NCI-H524 (cell line): ENCODE measurements at places on chromosomes 12 and 14.
A peak's percentile ranks its signal among the peaks of the same experiment; 100 is the strongest.

DNA sequence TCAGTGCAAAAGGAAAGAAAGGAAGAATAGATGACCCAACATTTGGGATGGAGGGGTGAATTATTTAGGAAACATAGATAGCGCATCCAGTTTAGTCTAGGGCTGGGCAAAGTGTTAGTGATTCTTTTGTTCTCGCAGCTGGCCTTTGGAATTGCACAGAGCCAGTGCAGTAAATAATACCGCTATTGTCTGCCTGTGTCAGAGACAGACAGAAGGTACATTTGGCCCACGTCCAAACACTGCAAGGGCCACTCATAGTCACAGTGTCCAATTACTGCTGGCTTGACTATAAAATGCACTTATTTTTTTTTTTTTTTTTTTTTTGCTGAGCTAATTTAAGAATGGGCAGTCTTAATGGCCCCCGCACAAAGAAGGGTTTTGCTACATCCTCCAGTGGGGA lies 638.6 kb downstream of the BCL11B start:
- DNase-seq: peak; percentile 98

DNA sequence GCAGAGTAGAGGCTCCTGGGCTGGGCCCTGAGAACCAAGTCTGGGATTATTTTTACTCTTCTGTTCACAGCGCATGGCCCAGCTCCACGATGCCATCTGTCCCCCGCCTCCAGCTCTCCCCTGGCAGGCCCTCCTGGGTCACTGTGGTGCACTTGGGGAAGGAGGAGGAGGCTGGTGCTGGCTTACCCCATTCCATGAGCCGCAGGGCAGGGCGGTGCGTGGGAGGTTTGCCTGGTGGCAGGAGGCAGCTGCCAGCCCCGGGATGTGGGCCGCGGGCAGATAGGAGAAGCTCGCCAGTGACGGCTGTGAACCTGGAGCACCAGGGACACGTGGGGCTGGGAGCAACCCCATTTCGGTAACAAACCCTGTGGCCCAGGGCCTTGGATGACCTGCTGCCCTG lies 23.2 kb downstream of the TEAD4 start:
- peak; percentile 11 for DNase-seq

DNA sequence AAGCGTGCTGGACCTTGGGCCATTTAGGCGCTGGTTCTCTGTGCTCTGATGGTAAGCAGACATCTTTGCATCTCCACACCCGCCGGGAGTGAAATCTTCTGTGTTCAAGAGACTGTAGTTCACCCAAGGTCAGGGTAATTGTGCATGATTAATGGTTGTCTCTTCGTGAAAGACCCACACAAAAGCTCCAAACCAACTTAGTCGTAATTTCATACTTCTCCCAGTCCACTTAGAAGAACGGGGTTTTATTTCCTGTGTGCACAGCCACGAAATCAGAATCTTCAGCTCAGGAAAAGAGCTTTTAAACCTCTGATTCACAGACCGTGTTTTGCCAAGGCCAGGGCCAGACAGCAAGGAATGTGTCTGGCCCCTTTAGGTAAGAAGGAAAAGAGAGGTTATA lies 640.9 kb downstream of the MED13L start:
- DNase-seq: no peak

GRCh38 chr12:7712841-7713442 lies 1.7 kb downstream of the DPPA3 start:
- no peak for DNase-seq

- DNase-seq: no peak
Measured at GRCh38 chr14:73524493-73524892, 12.4 kb upstream of the ACOT1 start.

- no peak for DNase-seq
Measured at GRCh38 chr12:66241061-66242043, 52.3 kb downstream of the IRAK3 start.

- DNase-seq: peak; percentile 48
Measured at GRCh38 chr14:39491134-39491571, 58.9 kb upstream of the FBXO33 start.

DNA sequence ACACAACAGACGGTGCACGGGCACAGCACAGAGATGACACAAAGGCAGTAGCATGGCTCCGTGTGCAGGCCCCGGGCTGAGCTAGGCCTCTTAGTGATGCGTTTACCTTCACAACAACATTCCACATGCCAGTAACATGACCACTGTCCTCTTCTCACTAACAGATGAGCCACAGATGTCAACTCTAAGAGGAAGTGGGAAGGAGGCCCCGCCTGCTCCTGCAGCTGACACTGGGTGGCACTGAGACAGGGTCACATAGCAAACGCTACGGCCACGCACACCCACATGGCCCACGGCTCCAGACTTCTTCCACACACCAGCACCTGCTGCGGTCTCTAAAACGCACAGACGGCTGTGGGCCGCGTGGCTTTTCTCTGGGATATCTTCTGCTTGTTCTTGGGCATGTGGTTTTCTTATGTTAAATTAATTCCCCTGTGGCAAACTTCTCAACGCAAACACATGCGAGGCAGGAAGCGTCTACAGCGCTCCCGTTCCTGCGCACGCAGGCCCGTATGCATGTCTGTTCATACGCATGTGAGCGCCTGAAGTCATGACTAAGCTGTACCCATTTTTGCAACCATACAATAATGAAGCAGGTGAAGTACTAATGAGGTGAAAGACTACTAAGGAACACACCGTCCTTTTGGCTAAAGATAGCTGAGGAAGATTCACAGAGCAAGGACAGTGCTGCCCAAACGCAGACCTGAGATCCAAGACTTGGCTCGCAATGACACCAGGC lies 26.8 kb downstream of the AMN start:
- DNase-seq: no peak

GRCh38 chr12:107429006-107429705 lies 256.4 kb upstream of the PWP1 start:
- DNase-seq: no peak

DNA sequence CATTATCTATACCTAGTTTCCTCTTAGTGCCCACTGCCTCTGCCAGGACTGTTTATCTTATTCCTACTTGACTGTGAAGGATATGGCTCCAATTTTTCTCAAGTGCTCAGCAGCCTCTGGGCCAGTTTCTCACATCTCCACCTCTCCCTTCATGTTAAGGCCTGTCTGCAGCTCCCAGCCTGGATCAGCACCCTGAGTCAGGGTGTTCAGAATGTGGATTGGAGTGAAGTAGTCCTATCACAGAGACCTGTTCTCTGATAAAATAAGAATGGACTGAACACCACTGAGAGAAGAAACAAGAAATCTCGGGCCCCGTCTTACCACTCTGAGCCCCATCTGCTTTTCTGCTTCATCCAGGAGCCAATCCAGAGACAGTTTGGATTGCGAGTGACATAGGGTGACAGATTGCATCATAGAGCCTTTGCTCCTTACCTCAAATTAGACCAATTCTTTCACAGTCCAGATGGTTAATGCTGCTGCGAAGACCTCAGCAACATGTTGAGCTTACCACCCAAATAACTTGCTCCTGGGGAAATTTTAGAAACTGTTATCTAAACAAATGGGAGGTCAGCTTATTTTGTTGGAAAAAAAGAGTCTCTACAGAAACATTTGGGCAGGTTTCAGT lies 473.1 kb downstream of the PDZRN4 start:
- peak; percentile 79 for DNase-seq

DNA sequence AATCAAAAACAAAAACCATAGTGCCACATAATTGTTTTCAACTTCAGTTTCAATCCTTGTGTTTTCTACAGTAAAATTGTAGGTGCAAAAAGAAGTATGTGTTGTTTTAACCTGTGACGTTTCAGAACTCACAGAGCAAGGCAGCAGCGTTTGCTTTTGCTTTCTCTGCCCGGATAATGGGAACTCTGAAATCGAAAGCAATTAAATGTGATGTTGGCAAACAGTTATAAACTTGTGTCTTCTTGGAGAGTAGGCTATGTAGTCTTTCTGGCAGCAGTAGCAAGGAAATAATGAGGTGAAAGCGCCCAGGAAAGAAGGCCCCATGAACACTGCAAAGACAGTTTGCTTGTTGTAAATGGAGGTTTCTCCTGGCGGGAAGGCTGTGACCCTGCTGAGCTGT lies 39.1 kb downstream of the FNTB start:
- DNase-seq: no peak

GRCh38 chr12:46124848-46125619 lies 134.7 kb upstream of the SCAF11 start:
- peak; percentile 49 for DNase-seq

- DNase-seq: peak; percentile 65
Measured at GRCh38 chr14:77208291-77208978, 26.8 kb downstream of the TMEM63C start.

DNA sequence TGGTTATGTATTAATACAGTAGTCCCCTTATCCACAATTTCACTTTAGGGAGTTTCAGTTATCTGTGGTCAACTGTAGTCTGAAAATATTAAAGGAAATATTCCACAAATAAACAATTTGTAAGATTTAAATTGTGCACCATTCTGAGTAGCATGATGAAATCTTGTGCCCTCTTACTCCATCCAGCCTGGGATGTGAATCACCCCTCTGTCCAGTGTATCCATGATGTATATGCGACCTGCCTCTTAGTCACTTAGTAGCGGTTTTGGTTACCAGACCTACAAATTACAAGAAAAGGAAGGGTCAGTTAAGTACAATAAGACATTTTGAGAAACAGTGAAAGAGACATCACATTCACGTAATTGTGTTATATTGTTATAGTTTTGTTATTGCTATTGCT lies 39.9 kb upstream of the MDGA2 start:
- DNase-seq: no peak

DNA sequence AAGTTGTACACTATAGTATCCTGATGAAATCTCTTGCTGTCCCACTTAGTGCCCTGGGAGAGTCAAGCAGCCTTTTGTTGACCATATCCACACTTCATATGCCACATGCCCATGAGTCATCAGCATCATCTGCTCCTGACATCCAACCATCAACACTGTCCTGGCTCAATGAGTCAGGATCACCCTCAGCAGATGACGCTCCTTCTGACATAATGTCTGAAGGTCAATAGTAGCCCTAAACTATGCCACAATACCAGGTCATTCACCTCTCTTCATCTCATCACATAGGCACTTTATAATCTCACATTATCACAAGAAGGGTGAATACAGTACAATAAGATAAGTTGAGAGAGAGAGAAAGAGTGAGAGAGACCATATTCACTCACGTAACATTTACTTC lies 369.0 kb upstream of the FAR2 start:
- DNase-seq: no peak

DNA sequence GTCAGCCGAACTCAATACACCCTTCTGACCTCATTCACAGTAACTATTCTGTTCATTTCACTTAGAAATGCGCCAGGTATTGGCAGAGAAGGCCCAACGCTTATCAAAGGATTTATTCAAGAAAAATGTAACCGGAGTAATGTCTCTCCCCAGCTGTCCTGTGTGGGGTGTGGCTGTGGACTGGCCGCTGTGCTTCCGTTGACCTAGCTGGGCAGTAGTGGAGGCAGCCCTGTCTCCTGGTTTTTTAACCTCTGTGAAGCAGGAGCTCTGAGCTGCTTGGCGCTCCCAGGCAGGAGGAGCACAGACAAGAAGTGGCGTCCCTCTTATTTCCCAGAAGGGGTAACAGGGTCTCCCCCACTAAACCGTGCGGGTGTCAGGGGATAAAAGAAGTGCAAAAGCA lies 85.2 kb downstream of the ESR2 start:
- DNase-seq: no peak

- no peak for DNase-seq
Measured at GRCh38 chr12:64090047-64090446, 132.0 kb downstream of the KICS2 start.

GRCh38 chr14:70919774-70920173 lies 12.5 kb downstream of the PCNX1 start:
- no peak for DNase-seq

DNA sequence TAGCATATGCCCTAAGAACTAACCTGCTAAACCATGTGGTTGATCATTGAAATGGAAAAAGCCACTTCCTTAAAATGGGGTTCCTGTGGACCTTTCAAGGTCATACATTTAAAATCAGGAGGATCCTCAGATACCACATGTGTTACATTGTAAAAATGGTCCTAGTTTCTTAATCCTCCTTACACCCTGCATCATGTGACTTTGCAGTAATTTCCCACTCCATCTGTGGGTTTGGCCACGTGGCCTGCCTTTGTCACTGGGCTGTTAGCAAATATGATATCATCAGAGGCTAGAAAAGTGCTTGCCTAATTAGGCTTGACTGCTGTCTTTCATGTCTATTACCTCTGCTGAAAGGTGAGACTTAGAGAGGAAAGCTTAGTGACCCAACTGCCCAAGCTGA lies 70.7 kb downstream of the CMKLR1 start:
- peak; percentile 52 for DNase-seq

DNA sequence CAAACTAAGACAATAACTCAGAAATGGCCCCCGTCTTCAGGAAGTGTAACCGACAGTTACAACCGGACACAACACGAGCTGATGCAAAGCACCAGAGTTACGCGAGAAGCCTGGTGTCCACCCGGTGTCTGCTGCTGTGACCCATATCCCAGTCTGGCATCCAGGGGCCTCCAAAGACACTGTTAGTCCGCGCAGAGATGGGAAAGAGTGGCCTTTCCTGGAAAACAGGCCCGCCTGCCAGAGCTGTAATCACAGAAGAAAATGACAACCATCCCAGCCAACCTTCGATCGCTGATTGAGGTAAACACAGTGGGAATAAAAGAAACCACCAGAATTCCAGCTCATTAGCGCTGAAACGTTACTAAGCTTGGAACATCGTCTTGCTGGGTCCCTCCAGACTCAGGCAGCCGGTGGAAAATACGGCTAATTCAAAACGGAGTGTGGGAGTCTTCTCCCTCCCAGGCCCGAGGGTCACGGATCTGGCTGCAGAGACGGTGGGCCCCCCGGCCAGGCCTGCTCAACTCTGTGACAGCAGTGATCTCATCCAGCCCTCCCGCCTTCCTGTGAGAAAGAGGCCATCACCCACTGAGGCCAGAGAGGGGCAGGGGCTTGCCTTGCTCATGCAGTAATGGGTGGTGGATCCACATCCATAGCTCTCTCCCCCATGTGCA lies 273.9 kb upstream of the RTL1 start:
- no peak for DNase-seq

DNA sequence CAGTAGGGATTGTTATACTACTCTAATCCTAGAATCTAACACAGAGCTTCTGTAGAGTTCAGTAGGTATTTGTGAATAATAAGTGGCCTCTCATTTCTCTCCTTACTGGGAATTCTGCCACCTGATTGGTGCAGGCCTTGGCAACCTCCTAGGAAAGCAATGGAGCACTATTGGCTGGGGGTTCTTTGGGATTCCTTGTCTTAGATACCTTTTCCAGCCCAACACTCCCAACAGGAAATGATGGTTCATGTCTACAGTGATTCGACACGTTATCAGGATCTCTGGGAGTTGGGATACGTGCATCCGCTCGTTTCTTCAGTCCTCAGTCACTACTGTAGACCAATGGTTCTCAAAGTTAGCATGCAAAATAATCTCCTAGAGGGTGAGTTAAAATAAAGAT lies 67.4 kb downstream of the ELK3 start:
- DNase-seq: no peak
